ENCODE measurements at places on chromosomes 4 and X.

- peak; percentile 59 for DNase-seq
These were observed 6.9 kb upstream of the CLOCK start for GRCh38 chr4:55553441-55554201.

- DNase-seq: no peak
These were observed 38.7 kb downstream of the KDM5C start for GRCh38 chrX:53186351-53186750.

DNA sequence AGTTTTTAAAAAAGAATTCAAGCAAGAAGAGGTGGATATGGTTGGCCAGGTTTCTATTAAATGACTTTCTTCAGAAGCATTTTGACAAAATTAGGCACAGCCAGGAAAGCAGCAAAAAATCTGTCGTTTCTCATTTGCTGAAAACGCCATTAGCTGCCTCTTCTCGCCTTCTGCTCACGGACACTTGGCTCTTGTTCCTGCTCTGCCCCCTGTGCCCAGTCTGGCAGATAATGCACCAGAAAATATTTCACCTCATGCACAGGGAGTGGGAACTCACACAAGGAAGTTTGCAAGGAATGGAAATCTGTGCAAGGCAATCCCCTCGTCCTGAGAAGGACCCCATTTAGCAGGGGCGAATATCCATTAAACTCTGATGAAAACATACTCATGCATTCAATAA, 260.0 kb downstream of the PACRGL start:
- DNase-seq: no peak

DNA sequence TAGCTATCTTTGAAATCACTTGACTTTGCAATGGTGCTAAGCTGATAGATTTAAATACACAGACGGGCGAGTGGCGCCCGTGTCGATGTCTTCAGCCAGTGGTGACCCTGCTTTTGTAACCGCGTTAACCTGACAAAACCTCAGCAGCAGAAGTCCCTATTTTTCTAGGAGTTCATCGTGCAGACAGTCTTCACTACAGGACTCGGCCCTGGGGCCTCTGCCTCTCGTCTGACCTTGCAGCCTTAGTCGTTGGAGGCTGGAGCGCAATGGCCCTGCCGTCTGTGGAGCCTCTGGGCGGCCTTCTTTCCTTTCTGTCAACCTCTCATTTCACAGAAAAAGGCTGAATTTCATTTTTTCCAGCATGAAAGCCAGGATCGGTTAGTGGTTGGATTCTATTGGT, 57.9 kb downstream of the CPLX1 start:
- DNase-seq: no peak

GRCh38 chr4:41640906-41641305, 102.9 kb downstream of the LIMCH1 start:
- DNase-seq: no peak

GRCh38 chrX:154452823-154453222, 5.3 kb upstream of the PLXNA3 start:
- DNase-seq: no peak

DNA sequence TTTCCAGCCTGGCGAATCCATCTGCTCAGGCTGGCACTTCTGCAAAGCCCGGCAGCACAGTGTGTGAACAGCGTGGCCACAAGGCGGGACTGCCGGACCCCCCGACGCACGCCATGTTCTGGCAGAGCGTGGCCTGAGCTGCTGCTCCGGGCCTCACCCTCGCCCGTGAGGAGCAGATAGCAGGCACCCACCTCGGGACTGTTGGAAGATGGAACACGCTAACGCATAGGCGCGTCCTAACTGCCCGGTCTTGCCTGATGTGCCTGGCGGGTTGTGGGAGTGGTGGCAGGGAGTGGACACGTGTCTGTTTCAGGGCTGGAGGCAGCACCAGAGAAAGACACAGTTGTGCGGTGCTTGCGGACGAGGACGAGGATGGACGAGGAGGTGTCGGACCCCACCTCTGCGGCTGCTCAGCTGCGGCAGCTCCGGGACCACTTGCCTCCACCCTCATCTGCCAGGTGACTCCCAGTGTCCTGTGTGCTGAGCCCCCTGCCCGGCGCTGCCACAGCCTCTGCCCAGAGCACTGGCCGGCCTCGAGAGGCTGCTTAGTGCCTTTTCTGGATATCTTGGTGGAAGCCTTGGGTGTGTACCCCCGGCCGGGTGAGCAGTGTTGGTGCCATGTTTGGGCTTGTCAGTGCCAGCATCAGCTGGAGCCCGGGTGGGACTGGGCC, 28.2 kb downstream of the UVSSA start:
- DNase-seq: no peak

DNA sequence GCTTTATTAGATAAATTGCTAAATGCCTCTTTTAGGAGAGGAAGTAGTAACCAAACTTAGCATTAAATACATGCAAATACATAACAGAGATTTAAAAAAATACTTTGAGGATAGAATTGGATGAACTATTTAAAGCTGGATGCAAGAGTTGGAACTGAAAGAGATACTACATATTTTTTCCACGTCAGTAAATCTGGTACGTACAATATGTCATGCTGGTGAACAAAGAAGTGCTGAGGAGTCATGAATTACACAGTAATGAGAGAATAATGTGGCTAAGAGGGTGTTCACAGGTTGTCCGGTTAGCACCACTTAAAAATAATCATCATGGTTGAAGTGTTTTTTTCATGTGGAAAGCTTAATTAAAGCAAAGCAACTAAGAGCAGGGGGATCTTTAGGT, 184.1 kb upstream of the FRMPD4 start:
- DNase-seq: no peak

- no peak for DNase-seq
These were observed 805.9 kb upstream of the GRID2 start for GRCh38 chr4:91497892-91498291.

- DNase-seq: peak; percentile 62
These were observed 181.3 kb upstream of the STK26 start for GRCh38 chrX:131841496-131842437.

DNA sequence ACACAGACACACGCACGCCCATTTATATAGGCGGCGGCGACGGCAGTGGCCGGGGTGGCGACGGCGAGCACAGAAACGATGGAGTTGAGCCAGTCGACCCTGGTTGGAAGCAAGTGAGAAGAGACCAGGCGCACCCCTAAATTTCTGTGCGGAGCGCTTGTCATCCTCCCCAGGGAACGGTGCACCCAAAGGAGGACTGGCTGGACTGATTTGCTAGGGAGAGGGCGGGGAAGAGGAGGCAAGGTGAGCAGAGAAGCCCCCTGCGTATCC, 302 bp downstream of the NHS start:
- no peak for DNase-seq

DNA sequence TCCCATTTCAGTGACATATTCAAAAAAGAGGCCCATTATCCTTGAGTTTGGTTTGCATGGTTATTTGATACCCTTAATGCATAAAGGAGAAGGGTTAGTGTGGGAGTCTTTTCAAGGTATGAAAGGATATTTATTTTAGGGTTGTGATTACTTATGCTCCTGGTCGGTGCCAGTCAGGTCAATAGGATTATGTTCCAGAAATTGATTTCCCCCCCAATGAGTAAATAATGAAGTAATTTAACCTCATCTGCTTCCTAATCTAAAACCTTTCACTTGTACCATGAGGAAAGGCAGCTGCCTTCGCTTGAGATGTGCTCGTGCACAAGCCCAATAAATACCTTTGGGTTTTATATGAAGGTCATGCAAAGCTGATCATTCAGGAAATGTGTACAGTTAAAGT, 55.0 kb upstream of the NR0B1 start:
- DNase-seq: no peak

DNA sequence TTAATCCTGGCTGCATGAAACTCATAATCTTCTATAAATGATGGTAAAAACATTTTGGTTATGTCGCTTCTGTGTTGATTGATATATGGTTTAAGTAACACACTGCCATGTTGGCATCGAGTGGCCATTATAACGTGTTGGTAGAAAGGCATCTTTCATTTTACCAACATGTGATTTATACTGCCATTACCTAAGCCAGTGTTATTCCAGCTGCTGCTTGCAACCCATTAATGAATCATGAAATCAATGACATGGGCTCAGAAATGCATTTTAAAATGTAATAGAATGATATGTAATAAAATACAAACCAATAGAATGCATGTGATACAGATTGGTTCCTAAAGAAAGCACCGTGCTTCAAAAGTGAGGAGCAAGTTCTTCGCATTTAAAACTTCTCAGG, 102.0 kb downstream of the VEGFC start:
- no peak for DNase-seq

- peak; percentile 38 for DNase-seq
These were observed 445.4 kb downstream of the BCOR start for GRCh38 chrX:39652336-39652735.

DNA sequence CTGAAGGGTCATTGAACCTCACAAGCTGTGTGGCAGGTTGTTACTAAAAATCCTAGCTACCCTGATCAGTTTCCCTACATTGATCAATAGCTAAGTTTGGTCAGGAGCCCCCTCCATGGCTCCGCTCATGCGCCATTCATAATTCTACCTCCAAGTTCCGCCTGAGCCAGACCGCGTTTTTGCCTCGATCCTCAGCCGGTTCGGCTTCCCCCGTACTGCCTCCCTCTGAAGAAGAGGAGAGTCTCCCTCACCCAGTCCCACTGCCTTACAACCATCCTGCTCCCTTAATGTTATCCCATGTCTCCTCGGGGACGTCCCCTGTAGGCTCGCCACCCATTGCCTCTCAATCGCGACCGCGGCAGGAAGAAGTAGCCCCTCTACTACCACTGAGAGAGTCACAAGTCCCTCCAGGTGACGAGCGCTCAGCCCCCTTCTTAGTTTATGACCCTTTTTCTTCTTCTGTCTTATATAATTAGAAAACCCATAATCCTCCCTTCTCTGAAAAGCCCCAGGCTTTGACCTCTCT, 158.2 kb downstream of the DEFB131A start:
- no peak for DNase-seq

DNA sequence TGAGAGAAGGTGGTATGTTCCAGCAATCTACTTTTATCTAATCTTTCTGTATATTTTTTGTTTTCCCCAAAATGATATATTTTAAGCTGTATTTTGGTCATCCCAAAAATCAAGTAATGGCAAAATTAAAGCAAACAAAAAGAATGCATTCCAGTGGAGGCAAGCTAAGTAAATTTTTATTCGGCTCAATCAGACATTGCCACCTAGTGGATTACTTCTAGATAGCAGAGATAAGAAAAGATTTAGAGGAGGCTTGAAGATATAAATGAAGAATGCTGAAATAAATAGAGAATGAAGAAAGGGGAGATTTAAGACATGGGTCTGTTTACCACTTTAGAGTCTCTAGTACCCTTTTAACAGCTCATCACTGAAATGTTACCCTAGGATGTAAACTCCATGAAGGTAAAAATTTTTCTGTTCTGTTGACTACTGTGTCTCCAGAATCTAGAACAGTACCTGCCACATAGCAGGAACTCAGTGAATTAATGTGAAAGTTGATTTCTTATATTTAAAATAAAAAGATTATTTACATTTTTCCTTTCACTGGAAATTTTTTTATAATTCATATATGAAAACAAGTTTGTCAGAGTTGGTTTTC, 110.9 kb upstream of the ANK2 start:
- peak; percentile 76 for DNase-seq

- DNase-seq: peak; percentile 27
These were observed 72.2 kb downstream of the BLTP1 start for GRCh38 chr4:122224348-122224747.

- no peak for DNase-seq
These were observed 3.9 kb upstream of the ARHGEF38 start for GRCh38 chr4:105548483-105548882.

GRCh38 chr4:123305736-123306135, 90.9 kb upstream of the SPRY1 start:
- no peak for DNase-seq

GRCh38 chr4:180059216-180059881, 2183.9 kb upstream of the TENM3 start:
- DNase-seq: no peak

- DNase-seq: no peak
These were observed 152.1 kb upstream of the TENM3 start for GRCh38 chr4:182091128-182091527.

DNA sequence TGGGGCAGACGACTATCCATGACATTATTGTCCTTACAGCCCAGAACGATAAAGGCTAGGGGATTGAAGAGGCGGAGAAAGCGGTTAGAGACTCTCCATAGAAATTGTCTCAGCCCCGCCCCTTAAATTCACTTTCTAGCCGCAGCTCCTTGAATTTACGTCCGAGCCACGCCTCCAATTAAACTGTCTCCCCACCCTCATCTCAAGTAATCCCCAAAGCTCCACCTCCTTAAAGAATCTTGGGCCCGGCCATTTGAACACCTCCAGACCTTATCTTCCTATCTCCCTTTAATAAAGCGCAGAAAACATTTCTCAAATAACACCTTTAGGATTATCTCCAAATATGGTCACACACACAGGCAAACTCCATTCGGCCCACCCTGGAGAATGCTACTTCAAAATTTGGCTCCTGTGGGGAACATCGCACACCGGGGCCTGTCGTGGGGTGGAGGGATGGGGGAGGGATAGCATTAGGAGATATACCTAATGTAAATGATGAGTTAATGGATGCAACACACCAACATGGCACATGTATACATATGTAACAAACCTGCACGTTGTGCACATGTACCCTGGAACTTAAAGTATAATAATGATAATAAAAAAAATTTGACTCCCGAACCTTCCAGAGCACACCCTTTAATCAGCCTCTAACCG, 7.2 kb upstream of the MAGIX start:
- DNase-seq: peak; percentile 69

GRCh38 chr4:105509291-105509690, 35.4 kb upstream of the PPA2 start:
- no peak for DNase-seq

DNA sequence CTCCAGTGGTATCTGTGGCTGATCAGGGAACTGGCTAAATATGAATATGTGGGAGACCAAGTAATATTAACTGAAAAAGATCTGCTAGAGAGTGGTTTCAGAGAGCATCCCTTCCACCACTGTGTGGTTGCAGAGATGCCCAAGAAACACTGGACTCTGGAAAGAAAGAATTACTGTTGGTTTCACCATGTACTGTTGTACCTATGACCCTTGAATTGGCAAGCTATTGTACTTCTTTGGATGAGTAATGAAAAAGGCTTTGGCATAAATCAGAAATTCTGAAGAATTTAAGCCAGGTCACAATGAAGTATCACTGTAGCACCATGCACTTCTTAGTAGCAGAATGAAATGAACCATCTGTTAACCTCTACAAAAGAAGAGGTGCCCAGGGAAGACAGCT, 134.4 kb upstream of the INTU start:
- DNase-seq: no peak

- peak; percentile 69 for DNase-seq
These were observed 43.1 kb upstream of the BCOR start for GRCh38 chrX:40140706-40141499.

- DNase-seq: no peak
These were observed 24.3 kb downstream of the UPF3B start for GRCh38 chrX:119828446-119828845.

DNA sequence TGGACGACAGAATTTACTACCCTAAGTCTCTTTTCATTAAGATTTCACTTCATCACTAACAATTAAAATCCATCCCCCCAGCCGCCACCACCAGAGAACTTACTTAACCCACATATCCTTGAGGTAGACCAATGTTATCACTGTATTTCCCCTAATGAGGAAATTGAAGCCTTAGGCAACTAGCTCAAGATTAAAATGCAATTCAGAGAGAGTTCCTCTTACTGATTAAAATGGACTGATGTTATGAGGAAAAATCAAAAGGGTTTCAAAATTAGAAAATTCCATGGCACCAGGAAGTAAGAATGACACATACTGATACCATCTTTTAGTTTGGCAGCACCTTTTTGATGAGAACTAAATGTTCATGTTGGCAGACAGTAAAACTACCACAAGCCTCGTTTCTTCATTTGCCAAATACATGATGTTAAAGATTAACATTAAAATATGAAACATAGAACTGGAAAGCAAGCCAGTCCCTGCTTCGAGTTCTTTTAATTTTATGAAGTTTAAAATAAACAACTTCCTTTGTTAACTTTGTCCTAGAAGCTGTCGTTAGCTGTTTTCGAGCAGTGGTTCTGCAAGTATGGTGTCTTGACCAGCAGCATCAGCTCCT, 69.3 kb upstream of the CCDC160 start:
- DNase-seq: no peak

All from fibroblast of pulmonary artery (primary cell).